ENCODE measurements at places on chromosomes 5 and 9.

DNA sequence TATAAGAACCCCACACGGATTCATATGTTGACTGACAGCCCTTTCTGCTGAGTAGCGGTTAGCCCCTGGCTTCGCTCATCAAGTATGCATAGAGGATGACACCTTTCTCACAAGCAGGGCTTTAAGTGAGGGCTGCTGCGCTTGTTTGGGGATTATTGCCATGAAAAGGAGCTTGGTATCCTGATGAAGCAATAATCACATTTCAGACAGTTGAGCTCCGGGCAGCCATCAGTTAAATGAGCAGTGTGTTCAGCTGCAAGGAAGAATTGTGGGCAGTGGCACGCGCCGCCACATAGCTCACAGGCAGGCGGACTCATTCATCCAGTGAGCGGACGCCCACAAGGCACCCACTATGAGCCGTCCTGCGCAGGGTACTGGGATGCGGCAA, 77.6 kb downstream of the NEK6 start:
- DNase-seq, result no peak

- DNase-seq, result no peak
Observed at GRCh38 chr9:91178281-91179236, 183.2 kb downstream of the AUH start.

- DNase-seq, result no peak
Observed at GRCh38 chr9:18504707-18505106, 30.8 kb downstream of the ADAMTSL1 start.

GRCh38 chr5:173312821-173313220, 15.4 kb downstream of the STC2 start:
- no peak for DNase-seq

DNA sequence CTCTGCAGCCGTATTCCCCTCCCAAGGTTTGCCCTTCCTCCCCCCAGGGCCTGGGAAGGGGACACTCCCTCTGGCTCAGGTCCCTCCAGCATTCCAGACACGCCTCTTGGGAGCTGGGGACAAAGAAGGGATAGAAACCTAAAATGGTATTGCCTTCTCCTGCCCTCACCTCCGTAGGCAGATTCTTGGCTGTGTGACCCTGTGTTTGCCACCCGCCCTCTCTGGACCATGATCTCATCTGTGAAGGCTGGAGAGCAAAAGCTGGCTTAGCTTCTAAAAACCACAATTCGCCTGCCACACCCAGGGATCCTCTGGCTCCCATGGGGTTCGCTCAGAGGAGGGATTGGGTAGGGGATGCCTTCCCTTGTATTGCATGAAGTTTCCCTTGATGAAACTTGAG, 7.7 kb downstream of the AQP3 start:
- no peak for DNase-seq

DNA sequence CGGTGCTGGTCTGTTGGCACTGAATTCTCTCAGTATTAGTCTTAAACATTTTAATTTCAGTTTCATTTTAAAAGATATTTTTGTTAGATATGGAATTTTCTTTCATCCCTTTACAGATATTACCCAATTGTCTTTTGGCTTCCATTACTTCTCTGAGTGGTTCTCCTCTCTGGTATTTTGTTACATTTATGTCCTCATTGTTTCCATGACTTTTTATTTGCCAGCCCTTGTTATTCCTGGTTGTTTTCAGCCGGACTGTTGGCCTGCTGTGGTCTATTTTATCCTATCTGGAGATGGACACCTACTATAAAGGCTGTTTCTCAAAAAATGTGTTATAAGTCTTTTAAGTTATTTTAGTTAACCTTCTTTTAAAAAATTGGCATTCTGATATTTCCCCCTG, 117.2 kb downstream of the ARHGEF28 start:
- no peak for DNase-seq

DNA sequence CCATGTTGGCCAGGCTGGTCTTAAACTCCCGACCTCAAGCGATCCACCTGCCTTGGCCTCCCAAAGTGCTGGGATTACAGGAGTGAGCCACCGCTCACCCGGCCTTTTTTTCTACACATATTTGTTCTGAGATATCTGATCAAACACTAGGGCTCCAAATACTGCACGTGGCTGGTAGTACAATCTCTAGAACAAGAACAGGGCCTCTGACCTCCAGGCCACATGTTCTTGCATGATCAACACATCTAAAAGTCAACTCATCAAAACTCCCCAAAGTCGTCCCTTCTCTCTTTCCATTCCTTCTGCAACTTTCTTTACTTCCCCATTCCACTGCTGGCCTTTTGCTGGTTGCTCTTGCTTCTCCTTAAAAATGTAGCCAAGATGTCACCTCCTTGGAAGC, 113.3 kb upstream of the LHFPL2 start:
- DNase-seq, result no peak

DNA sequence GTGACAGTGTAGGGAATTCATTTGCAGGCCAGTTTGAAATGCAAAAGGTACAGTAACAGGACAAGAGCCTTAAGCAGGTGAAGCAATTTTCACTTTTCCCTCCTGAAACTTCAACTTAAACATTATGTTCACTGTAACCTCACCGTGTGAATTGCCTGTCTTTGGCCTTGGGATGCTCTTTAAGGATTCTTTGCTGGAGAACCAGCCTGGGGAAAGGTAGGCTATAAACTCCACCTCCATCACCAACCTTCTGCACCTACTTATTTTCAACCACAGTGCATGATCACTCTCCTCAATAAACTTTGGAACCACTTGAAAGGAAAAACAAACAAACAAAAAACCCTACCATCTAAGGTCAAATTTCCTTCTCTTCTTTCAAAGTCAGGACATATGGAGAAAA, 300.5 kb downstream of the TLE1 start:
- DNase-seq, result no peak

- DNase-seq, result no peak
Observed at GRCh38 chr5:160747987-160748386, 104.0 kb downstream of the ATP10B start.

DNA sequence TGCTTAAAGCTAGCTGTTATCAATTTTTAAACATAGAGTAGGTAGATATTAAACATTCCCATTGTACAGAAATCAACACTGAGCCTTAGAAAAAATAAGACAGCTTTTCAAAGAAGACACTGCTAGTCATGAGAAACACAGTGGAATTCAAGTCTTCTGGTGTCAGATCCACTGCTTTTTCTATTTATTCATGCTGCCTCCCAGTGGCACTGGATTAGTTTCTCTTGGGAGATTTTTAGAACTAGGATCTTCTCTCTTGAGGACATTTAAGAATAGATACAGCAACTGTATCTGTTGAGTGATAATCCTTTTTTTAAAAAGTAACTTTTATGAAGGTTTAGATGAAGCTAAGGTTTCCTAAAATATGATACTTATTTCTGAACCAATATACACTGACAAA, 1635.4 kb upstream of the C9orf72 start:
- DNase-seq, result no peak

DNA sequence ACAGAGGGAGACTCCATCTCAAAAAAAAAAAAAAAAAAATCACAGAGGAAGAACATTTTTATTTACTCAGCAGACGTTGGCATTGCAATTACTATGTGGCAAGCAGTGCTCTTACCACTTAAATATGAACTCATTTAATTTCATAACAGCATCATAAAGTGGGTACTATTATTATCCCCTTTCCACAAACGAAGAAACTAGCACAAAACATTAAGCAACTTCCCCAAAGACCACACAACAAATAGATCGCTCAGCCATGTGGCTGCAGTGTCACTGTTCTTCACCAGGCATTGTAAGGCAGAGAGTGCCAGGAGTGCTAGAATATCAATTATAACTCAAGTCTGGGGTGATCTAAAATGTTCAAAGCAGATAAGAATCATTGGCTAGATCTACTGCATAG, 69.8 kb upstream of the PLPP6 start:
- no peak for DNase-seq

DNA sequence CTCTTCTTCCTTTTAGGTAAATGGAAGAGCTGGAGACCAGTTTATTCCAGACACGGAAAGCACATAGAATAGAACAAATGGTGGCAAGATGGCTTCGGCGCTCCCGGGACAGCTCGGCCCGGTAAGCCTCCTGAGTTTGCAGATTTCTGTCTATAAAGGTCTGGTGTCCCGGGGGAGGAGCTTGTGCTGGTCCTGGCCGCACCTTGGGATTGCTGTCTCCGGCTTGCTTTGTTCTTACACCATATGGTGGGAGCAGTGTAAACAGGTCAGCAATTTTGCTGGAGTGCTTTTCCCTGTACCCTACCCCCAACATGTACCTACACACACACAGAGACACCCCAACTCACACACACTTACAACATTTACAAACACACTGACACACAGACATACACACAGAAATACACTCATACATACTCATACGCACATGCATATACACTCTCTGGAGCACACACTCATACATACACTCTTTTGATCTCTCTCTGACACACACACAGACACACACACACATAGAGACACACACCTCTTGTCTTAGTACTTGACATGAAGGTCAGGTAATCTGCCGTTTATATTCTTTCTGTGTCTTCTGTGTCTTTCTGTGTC, 42.0 kb downstream of the FRMPD1 start:
- DNase-seq, result no peak

GRCh38 chr5:160375701-160376100, 5.3 kb upstream of the C1QTNF2 start:
- no peak for DNase-seq

DNA sequence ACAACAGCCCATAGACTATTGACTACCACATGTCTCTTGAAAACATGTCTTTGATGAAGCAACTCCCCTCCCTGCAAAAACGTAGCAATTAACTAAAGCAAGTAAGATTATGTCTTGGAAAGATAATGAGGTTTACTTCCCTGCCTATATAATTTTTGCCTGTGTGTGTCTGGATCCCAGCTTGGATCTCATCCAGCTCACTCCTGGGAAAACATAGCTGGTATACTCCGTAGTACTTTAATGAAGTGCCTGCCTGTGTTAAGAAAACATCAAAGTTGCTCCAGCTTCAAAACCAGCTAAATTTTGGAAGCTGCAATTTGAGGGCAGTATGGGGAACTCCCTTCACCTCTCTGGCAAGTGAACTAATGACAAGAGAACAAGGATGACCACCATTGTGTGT, 182.6 kb upstream of the C9orf72 start:
- no peak for DNase-seq

DNA sequence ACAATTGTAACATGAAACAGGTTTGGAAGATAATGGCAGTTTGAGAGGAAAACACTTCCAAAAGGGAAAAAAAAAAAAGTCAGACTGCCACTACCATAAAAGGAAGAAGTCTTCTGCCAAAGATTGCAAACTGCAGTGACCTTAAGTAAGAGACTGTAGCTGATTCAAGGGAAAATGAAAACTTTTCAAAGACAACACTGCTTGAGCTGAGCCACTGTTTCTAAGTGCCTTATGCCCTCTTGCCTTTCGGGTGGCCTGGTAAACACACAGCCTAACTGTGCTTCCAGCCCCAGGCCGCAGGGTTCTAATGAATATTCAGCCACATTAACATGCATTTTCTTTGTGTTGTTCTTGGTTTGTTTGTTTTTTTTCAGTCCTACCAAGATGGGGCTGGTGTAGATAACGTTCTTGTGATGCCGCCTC, 354.6 kb downstream of the BNC2 start:
- no peak for DNase-seq

- DNase-seq, result peak; percentile 6
Observed at GRCh38 chr9:76374783-76375559, 19.3 kb downstream of the RFK start.

DNA sequence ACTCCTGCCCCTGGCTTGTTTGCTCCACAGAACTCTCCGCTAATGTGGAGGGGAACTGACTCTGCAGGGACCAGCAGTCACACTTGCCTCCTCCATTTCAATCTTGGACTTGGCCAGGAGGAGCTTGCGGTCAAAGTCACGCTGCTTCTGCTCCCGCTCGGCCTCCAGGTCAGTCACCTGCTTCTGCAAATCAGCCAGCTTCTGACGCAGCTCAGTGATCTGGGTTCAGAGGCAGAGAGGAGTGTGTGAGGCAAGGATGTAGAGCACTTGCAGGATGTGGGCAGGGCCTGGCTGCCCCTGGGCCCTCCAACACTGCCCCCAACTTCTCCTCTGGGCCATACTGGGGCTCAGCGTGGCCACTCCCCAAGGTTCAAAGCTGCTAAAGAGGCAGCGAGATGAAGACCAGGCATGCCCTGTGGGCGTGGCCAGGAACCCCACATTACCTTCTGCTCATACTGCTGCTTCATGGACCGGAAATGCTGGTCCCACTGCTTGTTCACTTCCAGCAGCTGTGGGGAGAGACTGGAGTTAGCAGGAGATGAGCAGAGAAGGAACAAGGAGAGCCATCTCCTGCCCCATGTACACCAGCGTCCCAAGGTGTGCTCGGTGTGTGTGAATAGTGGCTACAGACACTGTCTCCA, 22.2 kb downstream of the GPX3 start:
- DNase-seq, result no peak

GRCh38 chr5:176646049-176646706, 1.1 kb upstream of the TSPAN17 start:
- no peak for DNase-seq

- no peak for DNase-seq
Observed at GRCh38 chr5:175012267-175012666, 287.9 kb downstream of the MSX2 start.

DNA sequence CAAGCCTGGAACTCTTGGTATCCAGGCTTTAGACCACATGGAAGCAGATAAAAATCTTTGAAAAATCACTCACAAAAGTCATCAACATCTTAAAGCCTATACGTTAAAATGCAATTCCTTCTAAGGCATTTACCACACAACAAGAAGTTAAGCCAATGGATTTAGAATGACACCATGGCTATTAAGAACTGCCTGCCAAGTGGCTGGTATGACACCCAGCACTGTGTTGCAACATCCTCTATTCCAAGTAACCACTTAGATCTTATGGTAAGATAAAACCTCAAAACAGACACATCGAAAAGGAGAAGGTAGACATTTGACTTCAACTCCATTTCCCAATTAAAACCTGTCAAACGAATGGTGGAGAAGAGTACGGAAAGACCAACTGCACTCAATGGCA, 344.2 kb upstream of the SLC30A5 start:
- no peak for DNase-seq

DNA sequence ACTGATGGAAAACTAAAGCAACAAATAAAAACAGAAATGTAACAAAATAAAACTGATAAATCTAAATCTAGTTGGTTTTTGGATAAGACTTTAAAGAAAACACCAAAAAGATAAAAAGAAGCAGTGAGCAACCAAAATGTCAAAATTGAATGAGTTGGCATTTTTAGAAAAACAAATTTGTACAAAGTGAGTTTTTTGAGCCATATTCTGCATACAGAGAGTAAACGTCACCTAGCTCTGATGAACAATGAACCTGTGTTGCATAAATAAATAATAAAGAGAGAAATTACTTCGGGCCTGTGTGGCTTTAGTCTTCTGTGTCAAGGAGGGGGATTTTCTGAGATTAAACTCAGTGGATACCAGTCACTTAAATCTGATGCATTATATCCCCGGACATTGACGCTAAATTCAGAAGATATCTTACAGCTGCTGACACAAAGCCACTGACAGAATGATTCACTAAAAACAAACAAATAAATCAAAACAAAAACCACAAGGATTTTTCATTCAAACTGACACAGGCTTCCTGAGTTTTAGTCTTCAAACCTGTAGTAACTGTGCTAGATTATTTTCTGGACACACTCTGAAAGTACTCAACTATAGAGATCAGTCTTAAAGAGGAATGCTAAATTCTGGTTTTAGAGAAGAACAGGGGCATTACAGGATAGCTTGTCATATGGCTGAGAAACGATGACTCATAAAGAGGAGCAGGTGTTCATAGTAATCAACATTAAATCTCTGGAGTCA, 403.5 kb upstream of the ST8SIA4 start:
- DNase-seq, result peak; percentile 67

All from NCI-H345 (cell line).